ENCODE measurements at places on chromosomes 2 and 18.

DNA sequence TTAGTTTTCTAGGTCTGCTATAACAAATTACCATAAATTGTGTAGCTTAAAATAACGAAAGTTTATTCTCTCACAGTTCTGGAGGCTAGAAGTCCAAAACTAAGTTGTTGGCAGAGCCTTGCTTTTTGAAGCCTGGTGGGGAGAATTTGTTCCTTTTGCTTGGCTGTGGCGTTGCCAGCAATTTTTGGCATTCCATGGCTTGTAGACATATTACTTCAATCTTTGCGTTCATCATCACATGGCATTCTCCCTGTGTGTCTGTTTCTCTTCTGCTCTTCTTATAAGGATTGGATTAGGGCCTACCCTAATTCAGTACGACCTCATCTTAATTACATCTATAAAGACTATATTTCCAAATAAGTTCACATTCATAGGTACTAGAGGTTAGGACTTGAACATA is 217.7 kb downstream of the MBD5 start:
- DNase-seq, result no peak

GRCh38 chr2:237056287-237056875 is 29.3 kb upstream of the COPS8 start:
- no peak for DNase-seq

GRCh38 chr2:219687272-219687671 is 59.8 kb downstream of the SLC4A3 start:
- DNase-seq, result no peak

DNA sequence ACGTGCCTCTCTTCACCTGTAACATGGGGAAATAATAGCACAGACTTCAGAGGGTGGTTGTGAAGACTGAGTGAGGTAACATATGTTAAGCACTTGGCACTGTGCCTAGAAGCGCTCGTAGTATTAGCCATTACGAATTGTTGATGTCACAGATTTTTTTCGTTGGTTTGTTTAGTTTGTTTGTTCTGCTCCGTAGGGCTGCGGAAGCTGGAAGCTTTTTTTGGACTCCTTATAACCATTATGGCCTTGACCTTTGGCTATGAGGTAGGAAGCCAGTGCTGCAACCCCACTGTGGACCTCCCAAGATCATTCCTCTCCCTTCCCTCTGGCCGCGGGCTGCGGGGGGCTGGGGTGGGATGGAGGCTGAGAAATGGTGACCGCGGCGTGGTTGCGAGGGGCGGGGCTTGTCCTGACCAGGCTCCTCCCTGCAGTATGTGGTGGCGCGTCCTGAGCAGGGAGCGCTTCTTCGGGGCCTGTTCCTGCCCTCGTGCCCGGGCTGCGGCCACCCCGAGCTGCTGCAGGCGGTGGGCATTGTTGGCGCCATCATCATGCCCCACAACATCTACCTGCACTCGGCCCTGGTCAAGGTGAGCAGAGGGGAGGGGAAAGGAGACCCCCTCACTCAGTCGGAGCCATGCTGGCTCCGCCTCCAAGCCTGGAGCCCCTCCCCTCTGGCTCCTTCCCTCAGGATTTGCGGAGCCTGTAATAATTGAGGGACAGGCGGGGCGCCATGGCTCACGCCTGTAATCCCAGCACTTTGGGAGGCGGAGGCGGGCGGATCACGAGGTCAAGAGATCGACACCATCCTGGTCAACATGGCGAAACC is 5.5 kb downstream of the SLC11A1 start:
- DNase-seq, result no peak

GRCh38 chr18:36635414-36636096 is 193.2 kb downstream of the TPGS2 start:
- DNase-seq, result no peak

DNA sequence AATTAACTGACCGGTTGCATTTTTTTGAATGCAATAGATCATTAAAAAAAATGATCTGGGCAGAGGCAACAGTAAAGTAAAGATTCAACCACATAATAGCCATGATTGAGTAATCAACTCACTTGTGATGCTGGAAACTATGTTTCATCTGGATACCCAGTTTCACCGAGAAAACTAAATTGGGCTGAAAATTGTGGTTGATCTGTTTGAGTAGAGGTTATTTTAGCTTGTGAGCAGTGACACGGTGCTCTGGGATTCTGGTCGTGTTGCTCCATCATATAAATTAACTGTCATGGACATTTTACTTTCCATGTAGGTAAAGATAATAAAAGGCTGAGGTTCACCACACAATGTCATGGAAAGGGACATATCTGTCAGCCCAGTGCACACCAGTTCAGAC is 58.7 kb downstream of the CD226 start:
- no peak for DNase-seq

DNA sequence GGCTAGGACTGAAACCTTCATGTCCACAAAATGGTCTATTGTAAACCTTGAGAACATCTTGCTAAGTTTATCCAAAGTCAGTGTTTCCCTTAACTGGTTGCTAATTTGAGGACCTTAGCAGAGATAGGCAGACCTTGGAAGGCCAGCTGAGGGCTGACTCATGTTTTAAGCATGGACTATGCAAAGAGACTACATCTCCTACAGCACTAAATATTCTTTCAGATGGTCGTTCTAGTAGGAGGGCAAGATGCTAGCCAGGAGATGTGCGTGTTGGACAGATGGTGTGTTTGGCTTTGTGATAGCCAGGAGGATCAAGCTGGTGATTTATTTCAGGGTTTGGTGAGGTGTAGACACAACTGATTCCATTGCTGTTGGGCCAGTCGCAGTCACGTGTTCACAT is 75.8 kb downstream of the NRP2 start:
- no peak for DNase-seq

DNA sequence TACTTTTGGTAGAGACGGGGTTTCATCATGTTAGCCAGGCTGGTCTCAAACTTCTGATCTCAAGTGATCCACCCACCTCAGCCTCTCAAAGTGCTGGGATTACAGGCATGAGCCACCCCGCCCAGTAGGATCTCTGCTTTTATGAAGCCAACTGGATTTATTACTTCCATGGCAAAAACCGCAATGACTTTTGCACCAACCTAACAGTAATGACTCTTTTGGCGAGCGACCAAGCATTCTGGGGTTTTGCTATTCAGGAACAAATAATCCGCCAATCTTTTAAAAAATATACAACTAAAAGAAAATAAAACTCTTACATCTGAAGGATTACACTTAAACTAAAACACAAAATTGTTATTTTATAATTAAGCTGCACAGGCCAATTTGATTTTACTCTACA is 260.6 kb downstream of the ZEB2 start:
- no peak for DNase-seq

DNA sequence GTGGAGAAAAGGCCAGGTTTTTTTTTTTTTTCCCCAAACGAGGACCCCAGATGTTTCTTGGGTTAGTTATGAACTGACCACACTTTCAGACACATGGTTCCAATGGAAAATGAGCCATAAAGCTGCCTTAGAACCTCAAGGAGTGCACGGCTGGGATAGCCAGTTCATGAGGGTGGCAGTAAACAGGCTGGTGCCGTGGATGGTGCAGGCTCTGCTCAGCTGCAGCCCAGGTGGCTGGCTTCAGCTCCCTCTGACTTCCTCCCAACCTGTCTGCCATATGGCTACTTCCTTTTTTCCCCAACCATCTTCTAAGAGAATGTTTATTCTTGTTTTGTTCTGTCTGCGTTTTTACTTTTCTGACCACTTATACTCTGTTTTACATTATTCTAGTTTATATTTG is 109.8 kb upstream of the LMAN1 start:
- no peak for DNase-seq

DNA sequence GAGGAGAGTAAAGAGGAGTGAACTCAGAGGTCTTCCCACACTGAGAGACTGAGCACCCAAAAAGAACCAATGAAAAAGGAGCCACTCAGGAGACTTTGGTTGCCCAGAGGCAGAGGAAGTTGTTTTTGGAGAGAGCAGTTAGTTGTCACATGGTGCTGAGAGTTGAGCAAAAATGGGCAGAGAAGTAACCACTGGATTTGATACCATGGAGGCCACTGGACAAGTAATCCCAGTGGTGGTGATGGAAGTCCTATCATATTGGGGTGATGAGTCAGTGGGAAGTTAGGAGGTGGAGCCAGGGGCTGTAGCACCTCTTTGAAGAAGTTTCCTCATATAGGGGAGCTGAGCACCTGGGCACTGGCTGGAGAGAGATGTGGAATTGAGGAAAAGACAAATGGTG is 235.8 kb downstream of the TPGS2 start:
- no peak for DNase-seq

DNA sequence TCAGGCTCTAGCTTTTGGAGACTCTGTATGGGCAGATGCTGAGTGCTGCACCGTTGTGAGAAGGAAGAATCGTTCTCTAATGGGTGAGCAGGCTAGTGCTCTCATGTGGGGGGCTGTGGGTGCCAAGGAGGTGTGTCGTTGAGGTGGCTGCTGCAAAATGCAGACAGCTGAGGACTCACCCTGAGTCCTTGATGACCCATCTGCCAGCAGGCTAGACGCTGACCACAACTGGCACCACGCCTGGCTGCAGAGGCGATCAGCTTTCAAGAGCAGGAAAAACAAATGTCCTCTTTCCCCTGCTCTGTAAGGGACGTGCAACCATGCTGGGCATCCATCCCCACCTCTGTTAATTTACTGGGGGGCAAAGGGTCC is 48.2 kb downstream of the HAUS1 start:
- no peak for DNase-seq

DNA sequence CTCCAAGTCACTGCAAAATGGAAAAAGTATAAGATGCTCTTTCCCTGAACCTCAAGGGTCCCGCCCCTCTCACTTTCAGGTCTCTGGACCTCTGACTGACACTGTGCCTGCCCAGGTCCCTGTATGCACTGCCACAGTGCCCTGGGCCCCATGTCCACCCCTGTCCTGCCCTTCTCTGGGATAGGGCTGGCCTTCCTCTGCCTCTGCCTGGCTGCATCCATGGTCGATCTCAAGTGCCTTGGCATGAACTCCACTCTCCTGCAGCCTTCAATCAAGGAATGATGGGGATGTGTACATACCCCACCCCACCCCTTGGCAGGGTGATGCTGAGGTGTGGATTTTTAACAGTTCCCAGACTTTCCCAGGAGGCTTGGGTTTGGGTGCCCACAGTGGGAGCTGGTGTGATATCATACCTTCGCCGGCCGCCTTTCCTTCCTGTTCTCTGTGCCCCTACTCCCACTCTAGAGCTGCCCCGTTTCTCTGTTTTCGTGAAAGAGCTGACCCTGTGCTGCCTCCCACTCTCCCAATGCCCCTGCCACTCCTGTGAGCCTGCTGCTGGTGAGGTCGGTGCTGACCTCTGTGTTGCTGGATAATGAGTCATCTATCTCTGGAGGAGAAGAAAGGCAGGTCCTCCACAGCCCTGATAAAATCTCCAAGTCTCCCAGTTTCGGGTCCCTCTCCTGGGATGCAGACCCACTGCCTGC is 18.9 kb downstream of the PTPN18 start:
- no peak for DNase-seq

DNA sequence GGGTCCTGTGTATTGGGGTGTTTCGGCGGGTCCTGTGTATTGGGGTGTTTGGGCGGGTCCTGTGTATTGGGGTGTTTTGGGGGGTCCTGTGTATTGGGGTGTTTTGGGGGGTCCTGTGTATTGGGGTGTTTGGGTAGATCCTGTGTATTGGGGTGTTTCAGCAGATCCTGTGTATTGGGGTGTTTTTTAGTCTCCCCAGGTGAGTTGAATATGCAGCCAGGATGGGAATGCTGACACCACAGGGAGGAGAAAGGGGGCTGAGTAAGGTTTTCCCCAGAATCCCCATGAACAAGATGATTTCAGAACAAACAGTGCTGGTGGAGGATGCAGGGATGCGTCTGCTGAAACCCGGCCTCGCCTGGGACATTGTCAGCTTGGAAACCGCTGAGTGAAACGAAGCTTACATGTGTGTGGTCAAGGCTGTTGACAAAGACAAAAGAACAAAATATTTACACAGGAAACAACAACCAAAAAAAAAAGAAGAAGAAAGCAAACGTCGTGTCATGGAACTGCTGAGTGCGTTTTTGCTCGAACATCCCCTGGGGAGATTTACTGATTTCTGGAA is 88.5 kb upstream of the ODC1 start:
- no peak for DNase-seq

- DNase-seq, result no peak
Observed at GRCh38 chr18:27652480-27653121, 467.5 kb upstream of the CHST9 start.

DNA sequence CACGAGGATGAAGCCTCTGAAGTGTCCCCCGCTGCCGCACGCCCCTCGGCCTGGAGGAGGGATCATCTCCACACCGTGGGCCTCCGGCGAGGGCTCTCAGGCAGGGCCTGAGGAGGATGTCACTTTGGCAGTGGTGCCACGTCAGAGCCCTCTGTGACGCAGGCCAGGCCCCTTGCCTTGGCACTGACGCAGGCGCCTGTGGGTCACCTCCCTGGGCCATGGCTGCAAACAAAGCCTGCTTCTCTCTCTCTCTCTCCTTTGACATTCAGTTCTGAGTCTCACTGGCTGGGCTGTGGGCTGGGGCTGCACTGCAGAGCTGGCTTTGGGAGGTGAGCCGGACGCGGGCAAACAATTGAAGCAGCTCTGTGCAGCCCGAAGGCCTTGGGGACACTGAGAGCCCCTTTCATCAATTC is 273.7 kb downstream of the TWIST2 start:
- no peak for DNase-seq

DNA sequence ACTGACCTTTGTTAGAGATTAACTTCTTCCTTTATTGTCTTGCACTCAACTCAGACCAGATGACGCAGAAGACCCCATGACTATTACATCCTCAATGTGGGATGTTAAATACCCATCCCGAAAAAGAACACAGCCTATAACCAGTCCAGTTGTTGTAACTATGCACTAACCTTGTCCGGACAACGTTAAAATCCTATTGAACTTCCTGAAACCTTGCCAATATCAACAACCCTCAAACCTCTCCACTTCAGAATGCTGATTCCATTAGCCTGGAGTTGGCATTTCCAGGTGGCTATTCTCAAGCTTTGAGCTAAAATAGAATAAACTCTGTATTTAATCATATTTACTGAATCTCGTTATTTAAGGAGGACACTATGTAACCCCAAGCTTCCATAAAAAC is 13.6 kb downstream of the NMS start:
- DNase-seq, result no peak

DNA sequence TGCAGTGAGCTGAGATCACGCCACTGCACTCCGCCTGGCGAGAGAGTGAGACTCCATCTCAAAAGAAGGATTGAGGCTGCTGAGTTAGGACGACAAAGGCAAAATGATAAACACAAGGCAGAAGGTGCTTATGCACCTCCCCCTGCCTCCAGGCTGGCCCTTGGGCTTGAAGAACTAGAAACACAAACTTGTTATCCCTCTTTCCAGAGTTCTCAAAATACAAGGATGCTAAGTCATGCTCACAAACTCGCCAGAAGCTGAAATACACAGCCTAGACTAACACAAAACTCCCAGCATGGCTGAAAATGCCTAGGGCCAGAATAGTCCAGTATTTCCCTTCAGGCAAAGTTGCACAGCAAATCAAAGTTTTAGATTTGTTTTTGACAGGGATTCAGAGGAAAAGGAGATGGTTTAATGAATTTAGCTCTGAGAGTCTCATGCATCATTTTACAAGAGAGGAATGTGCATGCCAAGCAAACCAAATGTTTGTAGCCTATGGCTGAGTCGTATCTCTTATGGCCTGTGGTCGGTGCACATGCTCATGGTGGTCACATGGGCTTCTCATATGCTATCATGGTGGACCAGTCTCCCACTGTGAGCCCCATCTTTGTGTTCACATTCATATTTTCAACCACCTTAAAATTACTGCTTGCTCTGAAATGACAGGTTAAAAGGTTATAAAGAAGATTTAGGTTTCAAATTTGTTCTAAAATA is 16.2 kb upstream of the MREG start:
- DNase-seq, result no peak

- no peak for DNase-seq
Observed at GRCh38 chr18:58045242-58046092, 1.4 kb downstream of the NEDD4L start.
